Ecto neural progenitor cell (in vitro differentiated cells): ENCODE measurements at places on chromosomes 6 and 20.

DNA sequence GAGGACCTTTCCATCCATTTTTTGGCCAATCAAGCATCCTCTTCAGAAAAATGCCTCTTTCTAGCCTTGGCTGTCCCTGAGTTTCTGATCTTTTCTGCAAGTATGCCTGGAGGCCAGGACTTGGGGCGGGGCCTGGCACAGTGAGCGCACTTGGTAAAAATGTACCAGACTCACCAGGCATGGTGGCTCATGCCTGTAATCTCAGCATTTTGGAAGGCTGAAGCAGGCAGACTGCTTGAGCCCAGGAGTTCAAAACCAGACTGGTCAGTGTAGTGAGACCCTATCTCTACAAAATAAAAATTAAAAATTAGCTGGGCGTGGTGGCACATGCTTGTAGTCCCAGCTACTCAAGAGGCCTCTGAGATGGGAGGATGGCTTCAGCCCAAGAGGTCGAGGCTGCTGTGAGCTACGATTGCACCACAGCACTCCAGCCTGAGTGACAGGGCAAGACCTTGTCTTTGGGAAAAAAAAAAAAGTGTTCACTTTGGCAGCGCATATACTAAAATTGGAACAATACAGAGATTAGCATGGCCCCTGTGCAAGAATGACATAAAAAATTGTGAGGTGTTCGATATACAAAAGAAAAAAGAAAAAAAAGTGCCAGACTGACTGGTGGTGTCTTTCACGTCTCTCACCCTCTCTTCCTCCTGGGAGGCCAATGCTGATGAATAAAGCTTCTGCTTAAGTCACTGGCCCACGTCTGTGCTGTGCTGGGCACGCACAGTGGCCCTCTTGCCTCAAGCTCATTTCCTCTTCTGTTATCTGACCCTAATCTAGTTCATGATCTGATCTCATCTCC, 18.1 kb upstream of the SLC9A8 start:
- no peak for DNase-seq

GRCh38 chr6:31060145-31060544, 49.9 kb downstream of the MUC22 start:
- no peak for DNase-seq

- no peak for DNase-seq
Observed at GRCh38 chr6:35719404-35719829, 17.4 kb upstream of the ARMC12 start.

DNA sequence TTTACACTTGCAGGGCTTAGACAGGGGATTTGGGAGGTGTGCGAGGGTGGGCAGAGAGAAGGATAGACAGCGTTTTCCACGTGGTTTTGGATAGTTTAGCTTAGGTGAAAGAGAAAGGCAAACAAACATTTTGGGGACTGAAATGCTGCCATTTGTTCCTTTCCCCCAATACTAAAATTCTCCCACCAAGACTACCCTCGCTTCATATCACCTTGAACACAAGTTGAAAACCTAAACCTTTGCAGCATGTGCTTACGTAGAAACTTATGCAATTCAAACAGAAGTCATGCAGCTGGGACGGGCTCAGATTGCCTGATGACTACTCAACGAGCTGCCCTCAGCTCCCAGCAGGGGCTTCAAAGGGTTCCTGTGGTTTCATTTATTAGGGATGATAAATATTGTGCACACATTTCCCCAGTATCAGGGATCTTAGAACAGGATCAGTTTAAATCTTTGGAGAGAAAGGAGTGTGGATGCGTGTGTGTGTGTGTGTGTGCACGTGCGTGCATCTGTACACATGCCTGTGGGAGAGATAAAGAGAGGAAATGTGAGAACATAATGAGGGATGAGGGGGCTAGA, 77.3 kb downstream of the SLC22A23 start:
- DNase-seq, result no peak

DNA sequence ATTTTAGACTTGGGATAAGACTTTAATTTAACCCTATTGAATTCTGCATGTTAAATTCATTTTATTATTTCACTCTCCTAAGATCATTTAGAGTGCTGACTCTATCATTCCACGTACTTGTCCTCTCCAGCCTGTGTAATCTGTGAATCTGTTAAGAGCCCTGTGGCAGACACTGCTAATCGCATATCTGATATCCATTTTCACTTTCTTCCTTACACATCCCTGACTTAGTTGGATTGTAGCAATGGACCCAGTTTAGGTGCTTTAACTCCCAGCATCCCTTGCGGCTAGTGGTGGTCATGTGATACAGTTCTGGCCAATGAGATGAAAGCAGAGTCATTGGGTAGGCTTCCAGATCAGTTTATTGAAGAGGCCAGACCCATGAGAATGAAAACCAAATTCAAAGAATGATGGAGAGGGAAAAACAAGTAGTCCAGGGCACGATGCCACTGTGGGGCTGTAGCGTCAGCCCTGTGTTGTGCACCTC, 57.2 kb upstream of the SOX4 start:
- DNase-seq, result no peak

DNA sequence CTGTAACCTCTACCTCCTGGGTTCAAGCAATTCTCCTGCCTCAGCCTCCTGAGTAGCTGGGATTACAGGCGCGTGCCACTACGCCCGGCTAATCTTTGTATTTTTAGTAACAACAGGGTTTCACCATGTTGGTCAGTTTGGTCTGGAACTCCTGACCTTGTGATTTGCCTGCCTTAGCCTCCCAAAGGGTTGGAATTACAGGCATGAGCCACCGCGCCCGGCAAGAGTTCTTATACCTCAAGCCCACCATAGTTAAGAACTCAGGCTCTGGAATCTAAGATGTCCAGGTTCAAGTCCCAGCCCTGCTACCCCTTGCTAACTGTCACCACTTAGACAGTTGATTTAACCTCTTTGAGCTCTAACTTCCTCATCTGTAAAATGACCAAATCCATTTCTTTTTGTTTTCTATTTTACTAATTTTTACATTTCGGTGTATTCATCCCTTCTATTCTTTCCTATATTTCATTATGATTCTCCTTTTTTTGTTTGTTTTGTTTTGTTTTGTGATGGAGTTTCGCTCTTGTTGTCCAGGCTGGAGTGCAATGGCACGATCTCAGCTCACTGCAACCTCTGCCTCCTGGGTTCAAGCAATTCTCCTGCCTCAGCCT, 104.8 kb upstream of the ZNF217 start:
- no peak for DNase-seq

DNA sequence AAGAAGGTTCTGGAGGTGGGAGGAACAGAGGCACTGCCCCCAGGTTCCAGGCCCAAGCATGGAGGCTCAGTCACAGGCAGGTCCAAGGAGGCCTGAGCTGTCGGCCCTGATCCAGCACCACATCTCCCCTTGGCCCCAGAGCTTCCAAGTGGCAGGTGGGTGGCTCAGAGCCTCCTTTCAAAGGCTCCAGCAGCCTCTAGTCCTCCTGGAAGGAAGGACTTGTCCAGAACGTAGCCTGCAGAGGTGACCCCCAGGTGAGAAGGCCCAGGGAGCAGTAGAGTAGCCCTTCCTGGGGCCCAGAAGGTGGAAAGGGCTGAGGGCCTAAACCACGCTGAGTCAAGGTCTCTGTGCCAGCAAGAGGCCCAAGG, 7.7 kb downstream of the TFEB start:
- DNase-seq, result no peak

DNA sequence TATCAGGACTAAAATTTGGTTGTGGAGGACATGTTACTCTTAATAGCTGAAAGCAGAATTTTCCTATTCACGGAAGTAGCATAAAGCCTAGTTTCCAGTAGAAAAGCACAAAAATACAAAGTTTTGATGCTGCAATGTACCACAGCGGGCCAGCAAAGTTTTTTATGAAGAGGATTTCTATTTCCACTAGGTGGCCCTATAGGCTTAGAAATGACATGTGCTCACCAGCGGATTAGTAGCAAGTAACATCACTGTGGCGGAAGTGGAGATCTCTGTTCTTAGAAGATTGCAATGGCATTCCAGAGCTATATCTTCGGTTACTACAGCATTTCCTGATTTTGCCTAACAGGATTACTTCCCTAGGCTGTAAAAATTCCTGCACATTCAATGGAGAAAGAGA, 1219.0 kb upstream of the EYS start:
- no peak for DNase-seq

DNA sequence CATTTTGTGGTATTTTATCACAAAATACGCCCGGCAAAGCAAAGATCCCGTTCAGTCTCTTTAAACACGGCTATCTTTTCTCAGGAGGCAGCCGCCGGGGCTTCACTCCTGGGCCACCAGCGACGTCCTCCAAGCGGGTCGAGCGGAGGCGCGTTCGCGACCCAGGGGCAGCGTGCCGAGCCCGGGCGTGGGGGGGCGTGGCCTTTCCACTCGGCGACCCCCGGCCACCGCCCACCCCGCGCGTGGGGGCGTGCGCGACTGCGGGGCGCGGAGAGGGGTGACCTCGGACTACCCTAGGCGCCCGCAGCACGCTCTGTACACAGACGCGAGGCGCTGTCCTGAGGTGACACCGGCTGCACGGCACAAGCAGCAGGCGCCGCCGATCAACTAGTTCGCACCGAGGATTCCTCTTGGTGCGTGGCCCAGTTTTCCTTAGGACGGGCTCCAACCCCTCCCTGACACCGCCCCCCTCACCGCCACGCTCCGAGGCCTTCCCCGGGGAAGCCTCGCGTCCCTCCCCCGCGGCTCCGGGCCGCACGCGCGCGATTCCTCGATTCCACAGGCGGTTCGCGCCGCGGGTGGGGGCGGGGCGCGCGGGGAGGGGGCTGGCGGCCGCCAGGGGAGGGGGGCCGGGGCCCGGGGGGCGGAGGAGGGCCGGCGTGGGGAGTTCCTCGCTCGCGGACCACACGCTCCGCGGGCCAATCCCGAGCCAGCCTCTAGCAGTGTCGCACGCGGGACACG, 1.1 kb upstream of the JARID2 start:
- DNase-seq, result peak; percentile 79

GRCh38 chr6:156250593-156250992, 526.6 kb upstream of the ARID1B start:
- no peak for DNase-seq

DNA sequence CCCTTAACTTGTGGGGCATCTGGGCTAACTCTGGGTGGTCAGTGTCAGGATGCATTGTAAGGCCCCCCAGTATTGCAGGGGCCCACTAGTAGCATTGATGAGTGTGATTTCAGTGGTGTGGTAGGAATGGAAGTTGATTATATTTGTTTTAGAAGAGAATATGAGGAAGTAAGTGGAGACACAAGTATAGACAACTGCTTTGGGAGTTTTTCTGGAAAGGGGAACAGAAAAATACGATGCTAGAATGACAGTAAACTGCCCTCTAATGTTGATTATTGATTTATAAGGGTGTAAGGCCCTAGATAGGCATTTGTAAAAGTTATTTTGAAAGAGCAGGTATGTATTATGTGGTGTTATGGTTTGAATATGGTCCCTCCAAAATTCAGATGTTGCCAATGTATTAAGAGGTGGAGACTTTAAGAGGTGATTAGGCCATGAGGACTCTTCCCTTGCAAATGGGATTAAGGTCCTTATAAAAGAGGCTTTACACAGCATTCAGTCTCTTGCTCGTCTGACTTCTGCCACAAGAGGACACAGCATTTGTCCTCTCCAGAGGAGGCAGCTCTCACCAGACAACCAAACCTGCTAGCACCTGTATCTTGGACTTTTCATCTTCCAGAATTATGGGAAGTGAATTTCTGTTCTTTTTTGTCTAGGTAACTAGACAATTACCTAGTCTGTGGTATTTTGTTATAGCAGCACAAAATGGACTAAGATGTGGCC, 135.9 kb upstream of the DTNBP1 start:
- no peak for DNase-seq

DNA sequence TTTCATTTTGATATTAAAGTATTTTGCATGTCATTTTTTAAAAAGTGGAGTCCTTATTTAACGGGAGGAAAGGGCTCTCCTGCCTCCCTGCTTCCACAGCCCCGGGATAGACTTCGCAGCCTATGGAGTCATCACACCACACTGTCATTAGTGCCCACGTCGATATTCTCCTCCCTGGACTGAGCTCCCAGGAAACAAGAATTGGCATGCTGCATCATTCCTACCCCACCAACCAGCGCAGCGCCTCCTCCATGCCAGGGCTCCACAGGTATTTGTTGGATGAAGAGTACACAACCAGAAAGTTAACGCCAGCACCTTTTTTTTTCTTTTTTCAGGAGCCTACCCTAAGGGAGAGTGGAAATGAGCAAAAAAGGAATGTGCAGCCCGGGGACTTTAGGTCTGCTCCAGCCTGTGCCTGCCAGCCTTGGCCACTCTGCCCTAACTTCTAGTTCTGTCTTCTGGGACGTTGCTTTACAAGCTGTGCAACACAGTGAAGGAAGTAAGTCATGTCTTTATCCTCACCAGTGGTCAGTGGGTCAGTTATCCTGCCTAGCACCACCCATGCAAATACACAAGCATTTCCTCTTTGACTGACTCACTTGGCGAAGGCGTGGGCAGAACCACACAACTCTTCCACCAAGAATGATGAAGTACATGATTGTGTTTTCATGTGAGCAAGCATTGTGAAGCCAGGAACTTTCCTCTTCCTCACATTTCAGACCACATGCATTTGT, 180.7 kb upstream of the UST start:
- DNase-seq, result no peak

DNA sequence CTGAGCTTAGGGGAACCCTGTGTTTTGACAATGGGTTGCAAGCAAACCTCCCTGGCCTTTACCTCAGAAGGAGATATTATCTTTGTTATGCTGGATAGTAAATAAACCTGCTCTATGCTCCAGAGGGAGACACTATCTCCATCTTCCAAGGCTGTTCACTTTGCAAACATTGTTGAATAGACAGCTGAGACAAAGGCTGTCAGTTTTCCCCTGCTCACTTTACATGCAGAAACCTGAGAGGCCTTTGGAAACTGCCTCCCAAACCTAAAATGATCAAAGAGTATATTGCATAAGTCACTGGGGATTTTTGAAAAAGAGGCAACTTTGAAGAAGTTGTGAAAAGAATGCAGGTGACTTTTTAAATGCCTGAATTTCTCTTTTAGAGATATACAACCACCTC, 61.6 kb downstream of the MRAP2 start:
- no peak for DNase-seq

DNA sequence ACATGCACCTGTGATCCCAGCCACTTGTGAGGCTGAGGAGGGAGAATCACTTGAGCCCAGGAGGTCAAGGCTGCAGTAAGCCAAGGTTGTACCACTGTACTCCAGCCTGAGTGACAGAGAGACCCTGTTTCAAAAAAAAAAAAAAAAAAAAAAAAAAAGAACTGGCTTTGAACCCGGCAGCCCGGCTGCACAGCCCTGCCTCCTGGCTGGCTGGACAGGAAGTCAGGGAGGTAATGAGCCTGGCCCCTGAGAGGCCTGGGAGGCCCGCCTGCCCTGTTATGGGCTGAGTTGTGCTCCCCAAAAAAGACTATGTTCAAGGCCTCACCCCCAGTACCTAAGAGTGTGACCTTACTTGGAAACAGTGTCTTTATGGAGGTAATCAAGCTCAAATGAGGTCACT, 65.6 kb downstream of the ABHD12 start:
- no peak for DNase-seq

- DNase-seq, result no peak
Observed at GRCh38 chr6:150632785-150633485, 33.2 kb downstream of the PLEKHG1 start.

- no peak for DNase-seq
Observed at GRCh38 chr20:10511509-10512251, 76.6 kb downstream of the SLX4IP start.
